ENCODE measurements at places on chromosomes 7 and 10. TPM values are rescaled to one million over a fixed set of nuclear protein-coding genes. Genes with fewer than 3 reads are reported as not detected.

DNA sequence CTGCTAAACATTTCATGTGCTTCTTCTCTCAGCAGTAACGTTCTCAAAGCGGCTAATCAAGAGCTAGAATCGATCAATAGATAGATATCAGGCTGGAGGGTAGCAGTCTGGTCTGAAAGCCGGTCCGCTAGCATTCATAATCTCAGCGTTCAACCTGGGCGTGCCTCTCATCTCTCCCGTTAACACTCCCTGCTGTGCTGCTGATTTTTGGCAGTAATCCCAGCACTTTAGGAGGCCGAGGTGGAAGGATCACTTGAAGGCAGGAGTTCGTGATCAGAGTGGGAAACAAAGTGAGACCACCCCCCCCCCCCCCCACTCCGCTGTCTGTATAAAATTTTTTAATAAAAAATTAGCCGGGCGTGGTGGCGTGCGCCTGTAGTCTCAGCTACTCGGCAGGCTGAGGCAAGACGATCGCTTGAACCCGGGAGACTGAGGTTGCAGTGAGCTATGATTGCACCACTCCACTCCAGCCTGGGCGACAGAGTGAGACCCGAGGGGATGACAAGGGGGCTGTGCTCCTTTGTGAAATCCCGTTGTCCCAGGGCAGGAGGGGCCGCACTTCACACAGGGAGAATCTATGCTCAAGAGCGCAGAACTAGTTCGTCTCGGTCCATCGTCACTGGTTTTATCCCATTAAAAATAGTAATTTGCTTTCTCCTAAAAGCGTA, 624 bp upstream of the CEP55 start:
- peak; percentile 74 for DNase-seq

DNA sequence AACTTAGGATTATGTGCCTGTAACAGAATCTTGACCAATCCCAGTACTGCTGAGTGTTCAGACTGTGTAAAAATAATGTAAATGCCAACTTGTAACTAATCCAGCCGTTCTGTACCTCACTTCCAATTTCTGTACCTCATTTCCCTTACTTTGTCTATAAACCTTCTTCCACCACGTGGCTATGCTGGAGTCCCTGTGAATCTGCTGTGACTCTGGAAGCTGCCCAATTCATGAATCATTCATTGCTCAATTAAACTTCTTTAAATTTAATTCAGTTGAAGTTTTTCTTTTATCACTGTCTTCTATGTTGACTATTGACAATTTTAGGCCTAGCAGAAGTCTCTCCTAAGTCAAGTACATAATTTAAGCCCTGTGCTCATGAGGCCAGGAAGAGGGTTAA, 215.3 kb upstream of the RHOBTB1 start:
- peak; percentile 63 for DNase-seq

- no peak for DNase-seq
Measured at GRCh38 chr7:52571026-52571425, 464.4 kb upstream of the POM121L12 start.

DNA sequence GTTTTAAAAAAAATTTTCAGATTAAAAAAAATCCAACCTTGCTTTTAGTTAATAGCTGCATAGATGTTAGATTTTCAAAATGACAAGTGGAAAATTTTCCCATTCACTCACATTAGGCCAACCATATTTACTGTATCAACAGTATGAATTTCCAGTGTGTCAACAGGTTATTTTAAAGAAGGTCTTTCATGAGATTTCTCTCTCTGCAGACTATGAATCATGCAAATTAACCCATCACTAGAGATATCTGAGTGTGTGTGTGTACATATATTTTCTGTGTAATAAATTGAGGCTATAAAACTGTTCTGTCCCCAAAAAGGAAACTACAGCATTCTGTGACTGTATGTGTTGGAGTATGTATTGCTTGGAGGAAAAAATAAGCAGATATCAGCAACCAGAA, 305.6 kb downstream of the ARL4A start:
- DNase-seq = no peak

The BMPER gene
- total RNA-seq = 97.3 TPM

- DNase-seq = no peak
Measured at GRCh38 chr10:122019414-122019975, 30.5 kb downstream of the TACC2 start.

- DNase-seq = no peak
Measured at GRCh38 chr10:85961073-85961472, 405.5 kb downstream of the GRID1 start.

DNA sequence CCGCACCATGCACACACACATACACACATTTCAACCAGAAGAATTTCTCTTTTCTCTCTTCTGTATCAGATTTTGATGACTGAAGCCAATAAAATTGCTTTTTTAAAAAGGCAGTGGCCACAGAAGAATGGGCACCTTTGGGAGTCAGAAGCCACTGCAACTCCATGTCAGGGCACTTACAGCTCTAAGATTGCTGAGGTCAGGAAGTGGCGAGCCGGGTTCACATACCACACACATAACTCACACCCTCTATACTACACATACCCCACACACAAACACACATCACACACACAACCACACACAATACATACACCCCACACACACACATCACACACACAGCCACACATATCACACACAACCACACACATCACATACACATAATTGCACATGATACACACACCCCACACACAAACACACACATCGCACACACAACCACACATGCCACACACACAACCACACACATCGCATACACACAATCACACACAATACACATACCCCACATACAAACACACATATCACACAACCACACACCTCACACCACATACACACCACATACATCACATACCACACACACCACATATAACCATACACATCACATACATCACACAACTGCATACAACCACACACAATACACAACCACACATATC, 31.2 kb downstream of the GPRIN2 start:
- peak; percentile 85 for DNase-seq

The KEL gene
- total RNA-seq = not detected

- DNase-seq = peak; percentile 53
Measured at GRCh38 chr7:127782654-127783559, 130.9 kb downstream of the SND1 start.

- no peak for DNase-seq
Measured at GRCh38 chr7:152193880-152194279, 168.4 kb downstream of the GALNT11 start.

- no peak for DNase-seq
Measured at GRCh38 chr7:108114117-108114841, 15.9 kb downstream of the LAMB4 start.

GRCh38 chr10:102511583-102512274, 8.0 kb downstream of the SUFU start:
- no peak for DNase-seq

DNA sequence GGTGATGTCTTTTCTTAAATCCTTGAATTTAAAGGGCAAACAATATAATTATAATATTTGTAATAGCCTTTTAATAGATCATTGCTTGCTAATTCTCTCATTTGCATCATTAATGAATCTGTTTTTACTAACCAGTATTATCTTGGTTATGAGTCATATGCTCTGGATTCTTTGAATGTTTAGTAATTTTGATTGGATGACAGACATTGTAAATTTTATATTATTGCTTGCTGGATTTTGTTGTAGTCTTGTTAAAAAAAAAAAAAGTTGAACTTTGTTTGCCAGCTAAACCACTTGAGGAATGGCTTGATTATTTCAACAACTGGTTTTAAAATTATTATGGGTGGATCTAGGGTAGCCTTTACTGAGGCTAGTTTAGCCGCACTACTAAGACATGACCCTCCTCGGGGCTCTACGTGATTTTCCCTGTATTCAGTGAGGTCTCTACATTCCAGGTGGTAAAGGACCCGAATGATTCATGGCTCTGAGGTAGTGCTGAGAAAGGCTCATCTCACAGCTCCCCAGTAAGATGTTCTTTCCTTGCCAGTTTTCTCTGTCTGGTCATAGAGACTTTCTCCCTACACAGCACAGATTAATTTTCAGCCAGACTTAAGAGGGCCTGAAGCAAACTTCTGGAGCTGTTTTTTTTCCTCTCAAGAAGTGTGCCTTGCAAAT, 8.5 kb downstream of the C10orf90 start:
- DNase-seq = peak; percentile 89

DNA sequence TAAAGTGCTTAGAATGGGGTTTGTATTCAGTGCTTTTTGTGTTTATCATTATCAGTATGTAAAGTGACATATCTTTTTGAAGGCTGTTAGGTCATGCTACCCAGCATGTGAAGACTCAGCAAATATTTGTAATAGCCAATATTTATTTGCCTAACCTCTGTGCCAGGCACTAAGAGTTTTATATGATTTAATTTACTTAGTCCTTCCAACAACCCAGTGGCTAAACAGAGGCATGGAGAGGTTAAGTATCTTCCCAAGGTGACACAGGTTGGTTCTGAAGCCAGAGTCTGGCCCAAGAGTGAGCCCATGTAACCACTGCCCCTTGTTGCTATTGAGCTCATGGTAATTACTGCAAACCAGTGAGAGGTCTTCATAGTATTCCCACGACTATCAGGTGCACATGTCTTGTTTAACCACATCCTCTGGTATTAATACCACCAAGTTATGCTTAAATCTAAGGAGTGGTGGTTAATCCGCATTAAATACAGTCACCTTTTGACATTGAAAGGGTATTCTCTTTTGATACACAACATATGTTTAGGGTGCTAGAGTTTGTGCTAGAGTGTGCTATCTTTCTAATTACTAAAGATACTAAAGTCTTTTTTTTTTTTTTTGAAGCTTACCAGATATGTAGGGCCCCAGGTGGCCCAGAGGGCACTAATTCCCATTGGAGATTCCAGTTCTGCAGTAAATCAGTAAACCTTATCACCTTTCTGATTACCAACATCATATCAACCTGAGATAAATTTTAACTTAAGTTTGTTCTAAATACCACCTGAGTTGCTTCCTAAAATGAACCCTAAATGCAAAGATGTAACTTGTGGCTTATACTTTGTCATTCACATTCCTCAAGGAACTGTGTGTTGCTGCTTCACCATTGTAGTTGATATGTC, 2.9 kb downstream of the ADD3 start:
- DNase-seq = no peak

GRCh38 chr7:41219276-41219675, 483.6 kb downstream of the INHBA start:
- no peak for DNase-seq

The FFAR4 gene
- total RNA-seq = not detected

The UCMA gene
- total RNA-seq = not detected

The BAMBI gene
- total RNA-seq = 0.76 TPM

The TPST1 gene
- total RNA-seq = 46.0 TPM

GRCh38 chr10:77566236-77566635, 71.4 kb downstream of the KCNMA1 start:
- DNase-seq = peak; percentile 9

The RBM33 gene
- total RNA-seq = 9.5 TPM

The ZNRF2 gene
- 6.5 TPM for total RNA-seq

GRCh38 chr7:108613949-108614381, 44.3 kb downstream of the DNAJB9 start:
- DNase-seq = no peak

The DMTF1 gene
- 93.0 TPM for total RNA-seq

The OR2A12 gene
- total RNA-seq = not detected

DNA sequence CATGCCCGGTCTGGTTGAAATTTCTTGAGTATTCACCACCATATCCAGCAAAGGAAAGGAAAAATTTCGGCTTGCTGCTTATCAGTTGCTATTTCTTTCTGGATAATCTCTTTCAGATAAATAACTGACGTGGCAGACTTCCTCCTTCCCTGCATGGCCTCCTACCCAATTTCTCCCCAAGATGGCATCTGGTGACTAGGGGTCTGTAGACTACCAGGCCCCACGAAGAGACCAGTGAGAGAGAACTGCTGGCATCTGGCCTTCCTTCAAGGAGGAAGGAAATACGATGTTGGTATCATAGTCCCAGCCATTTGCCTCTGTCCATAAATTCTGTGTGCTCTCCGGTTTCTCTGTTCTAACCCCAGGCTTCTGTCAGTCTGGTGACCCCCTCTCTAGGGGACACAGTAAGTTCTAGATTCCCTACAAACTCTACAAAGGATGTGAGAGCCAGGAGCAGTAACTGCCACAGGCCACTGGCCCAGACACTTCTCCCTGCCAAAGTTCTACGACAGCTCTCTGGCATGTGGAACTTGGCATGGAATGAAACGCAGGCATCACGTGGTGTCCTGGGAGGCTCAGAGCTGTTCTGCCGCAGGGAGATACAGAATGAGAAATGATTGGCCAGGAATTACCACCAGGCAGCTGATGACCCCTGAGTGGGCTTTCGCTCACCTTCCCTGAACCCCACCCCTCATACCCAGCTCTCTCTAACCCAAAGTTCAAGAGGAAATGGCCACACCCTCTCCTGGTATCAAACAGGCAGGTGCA, 30.0 kb upstream of the MSRB2 start:
- peak; percentile 89 for DNase-seq

The SPDYE1 gene
- not detected for total RNA-seq

- no peak for DNase-seq
Measured at GRCh38 chr7:99419323-99420021, 10.7 kb downstream of the BUD31 start.

DNA sequence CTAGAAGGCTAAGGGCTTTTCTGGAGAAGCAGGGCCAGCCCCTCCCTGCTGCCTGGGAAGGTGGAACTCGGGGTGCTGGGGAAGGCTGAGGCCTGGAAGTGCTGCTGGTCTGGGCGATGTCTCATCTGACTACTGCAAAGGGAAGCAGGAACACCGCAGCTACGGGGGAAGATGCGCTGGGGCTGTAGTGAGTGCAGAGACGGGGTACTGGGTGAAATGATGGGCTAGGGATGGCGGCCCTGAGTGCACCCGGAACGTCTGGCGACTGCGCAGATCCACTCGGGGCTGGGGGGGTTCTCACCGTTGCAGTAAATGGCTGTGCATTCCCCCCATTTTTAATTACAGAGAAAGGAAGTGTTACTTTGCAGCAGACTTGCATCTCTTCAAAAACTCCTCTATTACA, 195.4 kb upstream of the ADARB2 start:
- DNase-seq = no peak

The SLC16A12 gene
- not detected for total RNA-seq

The TRIM50 gene
- total RNA-seq = not detected
